ENCODE measurements at places on chromosomes 6 and 20. TPM values are rescaled to one million over a fixed set of nuclear protein-coding genes. Genes with fewer than 3 reads are reported as not detected.

Gene PAX1
- not detected for total RNA-seq

Gene SERPINB1
- total RNA-seq, result 51.6 TPM

Gene PROKR2
- not detected for total RNA-seq

Gene GLP1R
- total RNA-seq, result not detected

Gene DSTN
- 867 TPM for total RNA-seq

Gene CHD6
- 5.6 TPM for total RNA-seq

Gene SLC26A8
- total RNA-seq, result 0.10 TPM

Gene CALHM5
- 0.03 TPM for total RNA-seq

Gene NMBR
- not detected for total RNA-seq

Gene ZNF831
- total RNA-seq, result not detected

Gene SLC17A4
- not detected for total RNA-seq

Gene RSPH9
- 0.32 TPM for total RNA-seq

Gene ABHD16B
- not detected for total RNA-seq

Gene FUT9
- not detected for total RNA-seq

Gene RAB32
- 46.2 TPM for total RNA-seq

Gene SOX4
- total RNA-seq, result 9.8 TPM

Gene EPPIN
- total RNA-seq, result not detected

Gene LY86
- not detected for total RNA-seq

Gene WFDC2
- not detected for total RNA-seq

Gene TBC1D32
- total RNA-seq, result 1.3 TPM

Gene BMP6
- 20.1 TPM for total RNA-seq

Gene SYNE1
- total RNA-seq, result 17.3 TPM

Gene GGT7
- total RNA-seq, result 8.0 TPM

Gene TRDN
- not detected for total RNA-seq

Gene TRPC4AP
- 58.8 TPM for total RNA-seq

Gene DEFB124
- total RNA-seq, result 0.38 TPM

Gene DEFB132
- not detected for total RNA-seq

Gene RAB44
- 0.05 TPM for total RNA-seq

Gene MAK
- 0.09 TPM for total RNA-seq

Gene SIRPB1
- total RNA-seq, result 0.43 TPM

Gene NOTCH4
- 0.76 TPM for total RNA-seq

Gene CLIC5
- total RNA-seq, result not detected

Gene MYH7B
- 0.08 TPM for total RNA-seq

Gene CDH26
- total RNA-seq, result 0.30 TPM

Gene BTN1A1
- total RNA-seq, result not detected

Gene MUCL3
- 0.14 TPM for total RNA-seq

Gene NRN1
- 0.59 TPM for total RNA-seq

Gene APOM
- 2.9 TPM for total RNA-seq

Gene NEURL2
- total RNA-seq, result 1.2 TPM

Gene HLA-DMB
- 1.7 TPM for total RNA-seq

Gene ASIP
- not detected for total RNA-seq

Gene C4B
- 0.78 TPM for total RNA-seq

Gene PRL
- total RNA-seq, result not detected

Gene HINT3
- 5.9 TPM for total RNA-seq

Gene RAMACL
- total RNA-seq, result 0.10 TPM

Gene CDH4
- 5.8 TPM for total RNA-seq

Gene STMND1
- not detected for total RNA-seq

Gene GJE1
- total RNA-seq, result not detected

Gene SPATS1
- total RNA-seq, result not detected

Gene JPH2
- 6.0 TPM for total RNA-seq

Gene SLC35F1
- 0.03 TPM for total RNA-seq

Gene FRMD1
- 0.03 TPM for total RNA-seq

Gene RAET1L
- 0.44 TPM for total RNA-seq

Gene CD40
- 4.1 TPM for total RNA-seq

Gene SEL1L2
- not detected for total RNA-seq

Gene ZFP64
- 18.8 TPM for total RNA-seq

Gene SEMG1
- total RNA-seq, result not detected

Gene CLPSL1
- not detected for total RNA-seq

Gene NOX3
- total RNA-seq, result not detected

Data from A549 treated with Hydrocortisone at 1 μM for 4 hours (cell line).